Stimulated activated CD8-positive, alpha-beta memory T cell treated with anti-CD3 and anti-CD28 coated beads, Interleukin-7, amount 100 ng/mL, for 24 hours (primary cell): ENCODE measurements at places on chromosomes 1 and 21.
A peak's percentile ranks its signal among the peaks of the same experiment; 100 is the strongest.

- DNase-seq = no peak
These were observed 71.7 kb downstream of the TOMM20 start for GRCh38 chr1:235056937-235057336.

DNA sequence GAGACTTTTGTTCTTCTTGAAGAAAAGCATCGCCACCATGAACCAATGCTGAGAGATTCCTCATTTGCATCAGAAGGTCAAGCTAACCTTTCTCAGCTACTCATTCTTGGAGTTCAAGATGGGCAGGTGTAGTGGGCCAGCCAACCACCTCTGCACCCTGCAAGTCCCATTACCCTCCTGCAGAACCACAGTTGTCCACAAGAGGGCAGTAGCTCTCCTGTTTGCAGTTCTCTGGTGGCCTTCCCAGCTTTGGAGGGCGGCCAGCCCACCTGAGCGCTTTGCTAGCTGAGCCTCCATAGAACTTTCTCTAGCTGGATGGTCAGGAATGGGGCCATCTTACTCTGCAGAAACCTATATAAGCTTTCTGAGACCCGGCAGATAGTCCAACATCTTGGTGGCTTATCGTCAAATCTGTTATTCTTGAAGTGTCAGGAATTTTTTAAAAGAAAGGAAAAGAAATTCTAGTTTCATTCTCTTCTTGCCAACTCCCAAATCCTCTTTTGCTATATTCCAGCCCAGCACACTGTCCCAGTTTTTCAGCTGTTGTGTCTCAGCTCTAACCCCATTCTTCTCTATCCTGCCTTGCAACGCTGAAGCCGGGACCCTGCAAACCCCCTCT is 11.0 kb upstream of the LMX1A start:
- DNase-seq = peak; percentile 65

DNA sequence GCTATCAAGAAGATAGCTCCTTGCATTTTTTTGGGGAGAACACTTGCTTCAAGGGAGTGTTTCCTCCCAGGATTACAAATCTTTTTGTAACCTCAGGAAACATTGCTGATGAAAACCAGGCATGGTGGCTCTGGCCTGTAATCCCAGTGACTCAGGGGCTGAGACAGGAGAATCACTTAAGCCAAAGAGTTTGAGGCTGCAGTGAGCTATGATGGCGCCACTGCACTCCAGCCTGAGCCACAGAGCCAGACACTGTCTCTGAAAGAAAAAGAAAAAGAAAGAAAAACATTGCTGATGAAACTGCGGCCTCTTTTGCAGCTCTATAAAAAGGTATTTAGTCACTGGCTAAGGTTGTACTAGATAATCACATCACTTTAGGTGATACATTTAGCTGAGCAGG is 7.3 kb downstream of the RNU1-2 start:
- no peak for DNase-seq

GRCh38 chr1:183164340-183164739 is 21.7 kb upstream of the LAMC2 start:
- no peak for DNase-seq

GRCh38 chr1:1619917-1620361 is 4.6 kb downstream of the MIB2 start:
- no peak for DNase-seq

DNA sequence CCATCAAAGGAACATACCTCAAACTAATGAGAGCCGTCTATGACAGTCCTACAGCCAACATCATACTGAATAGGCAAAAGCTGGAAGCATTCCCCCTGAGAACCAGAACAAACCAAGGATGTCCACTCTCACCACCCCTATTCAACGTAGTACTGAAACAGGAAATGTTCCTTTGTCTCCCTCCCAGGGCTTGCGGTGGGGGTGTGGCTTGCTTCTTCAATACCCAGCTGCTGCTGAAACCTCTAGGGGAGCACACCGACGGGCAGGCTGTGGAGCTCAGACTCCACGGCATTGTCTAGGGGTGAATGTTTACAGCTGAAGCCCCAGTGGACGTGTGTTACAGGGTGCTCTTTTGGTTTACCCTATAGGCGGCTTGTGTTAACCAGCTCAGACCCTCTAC is 30.5 kb upstream of the B3GALT2 start:
- DNase-seq = no peak

- DNase-seq = no peak
These were observed 2.3 kb downstream of the HIPK1 start for GRCh38 chr1:113931451-113931851.

GRCh38 chr21:41668686-41669532 is 97.9 kb downstream of the RIPK4 start:
- DNase-seq = no peak

DNA sequence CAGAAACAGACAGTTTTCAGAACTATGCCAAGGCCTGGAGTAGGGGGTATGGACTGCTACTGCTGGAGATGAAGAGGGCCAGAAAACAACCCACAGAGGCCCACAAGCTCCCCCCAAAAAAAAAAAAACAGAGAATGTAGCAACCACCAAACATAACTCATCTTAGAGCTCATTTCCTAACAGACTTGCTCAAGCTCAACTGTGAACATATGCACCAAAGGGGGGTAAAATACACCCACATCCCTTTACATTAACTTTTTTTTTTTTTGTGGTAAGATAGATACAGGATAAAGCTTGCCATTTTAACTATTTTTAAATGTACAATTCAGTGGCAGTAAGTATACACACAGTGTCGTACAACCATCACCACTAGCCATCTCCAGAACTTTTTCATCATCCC is 36.0 kb downstream of the SEC16B start:
- no peak for DNase-seq

- DNase-seq = no peak
These were observed 3.5 kb upstream of the IGSF8 start for GRCh38 chr1:160101717-160102522.

- no peak for DNase-seq
These were observed 1.2 kb downstream of the NEGR1 start for GRCh38 chr1:72281144-72281543.

GRCh38 chr1:16972189-16972895 is 8.1 kb downstream of the MFAP2 start:
- no peak for DNase-seq

DNA sequence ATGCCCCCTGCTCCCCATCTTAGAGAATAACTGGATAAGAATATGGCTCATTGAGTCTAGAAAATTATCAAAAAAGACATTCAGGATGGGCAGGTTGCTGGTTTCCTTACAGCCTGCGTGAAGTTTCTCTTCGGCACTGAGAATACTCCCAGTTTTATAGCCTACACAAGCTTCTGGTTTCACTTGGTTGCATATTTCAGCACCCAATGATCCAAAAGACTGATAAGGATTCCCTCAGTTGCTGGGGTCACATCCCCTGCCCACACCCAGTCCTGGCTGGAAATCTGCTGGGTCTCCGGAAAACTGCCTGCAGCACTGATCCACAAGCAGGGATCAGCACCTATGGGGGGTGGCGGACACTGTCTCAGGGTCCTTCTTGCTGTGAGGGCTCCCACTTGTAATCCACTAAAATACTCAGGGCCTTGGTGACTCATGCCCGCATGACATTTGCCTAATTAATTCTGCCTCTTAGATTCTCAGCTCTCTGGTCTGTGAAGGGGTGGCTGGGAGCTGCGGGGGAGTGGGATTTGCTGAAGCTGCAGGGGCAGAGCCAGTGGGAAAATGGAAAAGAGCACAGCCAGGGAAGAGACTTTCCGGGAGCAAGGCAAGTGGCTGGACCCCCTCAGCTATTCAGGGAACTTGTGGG is 142.5 kb downstream of the ZNF648 start:
- DNase-seq = no peak

DNA sequence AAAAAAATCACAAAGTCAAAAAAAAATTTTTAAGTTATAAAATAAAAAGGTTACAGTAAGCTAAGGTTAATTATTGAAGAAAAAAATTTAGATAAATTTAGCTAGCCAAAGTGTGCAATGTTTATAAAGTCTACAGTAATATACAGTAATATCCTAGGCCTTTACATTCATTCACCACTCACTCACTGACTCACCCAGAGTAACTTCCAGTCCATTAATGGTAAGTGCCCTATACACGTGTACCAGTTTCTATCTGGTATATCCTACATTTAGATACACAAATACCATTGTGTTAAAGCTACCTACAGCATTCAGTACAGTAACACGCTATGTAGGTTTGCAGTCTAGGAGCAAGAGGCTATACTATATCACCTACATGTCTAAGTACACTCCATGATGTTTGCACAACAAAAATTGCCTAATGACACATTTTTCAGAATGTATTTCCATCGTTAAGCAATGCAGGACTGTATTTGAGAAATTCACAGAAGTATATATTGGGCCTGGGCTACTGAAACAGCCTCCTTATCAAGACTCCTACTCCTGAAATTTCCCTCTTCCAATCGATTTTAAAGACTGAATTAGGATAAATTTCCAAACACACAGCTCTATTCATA is 155.1 kb downstream of the COP1 start:
- no peak for DNase-seq

- no peak for DNase-seq
These were observed 55.1 kb upstream of the ADARB1 start for GRCh38 chr21:45019076-45019886.

DNA sequence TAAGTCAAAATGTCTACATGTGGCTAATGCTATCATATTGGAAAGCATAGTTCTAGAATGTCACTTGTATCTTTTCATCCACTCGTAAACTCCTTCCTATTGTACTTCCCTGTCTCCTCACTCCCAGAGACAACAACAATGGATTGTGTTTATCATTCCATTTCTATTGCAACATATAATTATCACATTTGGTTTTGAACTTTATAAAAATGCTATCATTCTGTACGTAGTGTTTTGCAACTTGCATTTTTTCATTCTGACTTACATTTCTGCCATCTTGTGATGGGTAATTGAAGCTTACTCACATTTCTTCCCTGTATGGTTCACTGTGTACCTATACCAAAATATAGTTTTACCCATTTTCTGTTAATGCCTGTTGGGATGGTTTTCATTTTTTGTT is 14.5 kb upstream of the CSF3R start:
- no peak for DNase-seq

- peak; percentile 11 for DNase-seq
These were observed 8.6 kb downstream of the ZNF496 start for GRCh38 chr1:247322849-247323586.

DNA sequence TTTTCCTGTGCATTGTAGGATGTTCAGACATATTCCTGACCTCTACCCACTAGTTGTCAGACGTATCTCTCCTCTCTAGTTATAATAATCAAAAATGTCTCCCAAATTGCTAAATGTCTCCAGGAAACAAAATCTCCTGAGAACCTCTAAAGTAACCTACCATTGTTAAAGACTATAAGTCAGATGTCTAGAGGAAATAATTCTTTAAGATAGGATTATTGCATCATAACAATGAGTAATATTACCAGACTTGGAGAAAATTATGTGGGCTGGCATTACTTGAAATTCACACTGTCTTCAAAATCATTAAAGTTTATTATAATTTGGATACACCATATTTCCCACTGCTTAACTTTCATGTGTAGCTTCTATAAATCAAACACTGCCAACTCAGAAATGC is 643.0 kb upstream of the ADGRL2 start:
- no peak for DNase-seq

- no peak for DNase-seq
These were observed 174.0 kb upstream of the KAZN start for GRCh38 chr1:14424325-14425002.

- no peak for DNase-seq
These were observed 195.8 kb upstream of the JUN start for GRCh38 chr1:58979677-58980076.

- DNase-seq = no peak
These were observed 163.6 kb downstream of the RERE start for GRCh38 chr1:8653878-8654277.

- no peak for DNase-seq
These were observed 321.7 kb upstream of the USP25 start for GRCh38 chr21:15408089-15408488.

DNA sequence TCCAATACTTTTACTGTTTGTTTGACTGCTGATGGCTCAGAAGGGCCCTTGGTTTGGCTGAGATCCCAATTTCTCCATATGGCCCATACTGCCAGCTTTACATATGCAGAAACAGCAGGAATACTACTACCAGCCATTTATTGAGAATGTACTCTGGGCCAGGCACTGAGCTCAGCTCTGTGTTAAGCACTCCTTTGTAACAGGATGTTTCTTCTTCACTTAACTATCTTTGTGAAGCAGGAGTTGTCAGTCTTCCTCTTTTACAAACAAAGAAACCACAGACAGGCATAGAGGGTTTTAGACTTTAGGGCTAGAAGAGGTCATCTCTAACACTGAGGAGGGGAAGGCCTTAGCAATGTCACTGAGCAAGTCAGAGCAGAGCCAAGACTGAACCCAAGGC is 8.3 kb downstream of the HMGCL start:
- DNase-seq = no peak

GRCh38 chr1:185514311-185514710 is 197.3 kb upstream of the IVNS1ABP start:
- no peak for DNase-seq

- no peak for DNase-seq
These were observed 120.1 kb downstream of the BACH1 start for GRCh38 chr21:29418813-29419212.

GRCh38 chr1:172279939-172280636 is 140.4 kb upstream of the C1orf105 start:
- no peak for DNase-seq

DNA sequence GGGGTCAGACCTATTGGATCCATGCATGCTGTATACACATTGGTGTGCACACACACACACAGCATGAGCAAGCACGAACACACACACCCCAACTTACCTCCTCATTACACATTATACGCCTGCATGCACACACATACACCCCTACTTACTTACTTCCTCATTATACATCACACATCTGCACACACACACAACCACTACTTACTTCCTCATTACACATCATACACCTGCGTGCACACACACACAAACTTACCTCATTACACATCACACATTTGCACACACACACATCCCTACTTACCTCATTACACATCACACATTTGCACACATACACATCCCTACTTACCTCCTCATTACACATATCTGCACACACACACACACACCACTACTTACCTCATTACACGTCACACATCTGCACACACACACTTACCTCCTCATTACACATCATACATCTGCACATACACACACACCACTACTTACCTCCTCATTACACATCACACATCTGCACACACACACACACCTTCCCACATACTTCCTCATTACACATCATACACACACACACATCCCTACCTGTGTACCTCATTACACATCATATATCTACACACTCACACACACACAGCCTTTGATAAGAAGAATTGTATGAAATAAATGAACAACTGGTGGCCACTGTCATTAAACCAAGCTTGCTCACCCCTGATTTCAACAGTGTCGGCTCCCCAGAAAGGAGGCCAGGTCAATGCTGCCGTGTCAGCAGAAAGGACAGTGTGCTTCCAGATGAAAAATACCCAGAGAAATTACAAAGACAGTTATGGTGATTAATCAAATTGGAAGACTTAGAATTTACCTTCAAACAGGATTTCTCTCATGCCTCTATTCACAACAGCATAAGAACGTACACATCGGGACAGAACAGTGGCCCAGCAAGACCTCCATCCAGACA is 117.8 kb downstream of the SETD4 start:
- no peak for DNase-seq
